Stimulated activated CD8-positive, alpha-beta memory T cell treated with anti-CD3 and anti-CD28 coated beads, Interleukin-4, amount 100 ng/mL, for 1 hour (primary cell): ENCODE measurements at places on chromosomes 3 and 15.

DNA sequence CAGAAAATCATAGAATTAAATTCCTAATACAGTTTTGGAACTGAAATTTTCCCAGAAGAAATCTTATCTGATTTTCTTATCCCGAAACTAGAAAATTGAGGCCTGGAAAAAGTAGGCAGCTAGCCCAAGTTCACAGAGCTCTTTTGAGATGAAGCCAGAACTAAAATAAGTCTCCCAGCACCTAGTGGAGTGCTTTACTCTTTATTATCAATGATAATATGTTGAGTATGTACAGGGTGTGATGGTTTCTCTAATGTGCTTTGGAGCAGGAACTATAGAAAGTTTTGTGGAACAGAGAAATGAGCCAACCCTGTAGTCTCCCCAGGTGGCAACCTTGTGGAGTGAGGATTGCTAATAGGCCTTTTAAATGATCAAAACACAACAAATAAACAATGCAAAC lies 30.3 kb upstream of the BCL6 start:
- DNase-seq, result no peak

- DNase-seq, result no peak
These were observed 76.6 kb upstream of the PRTG start for GRCh38 chr15:55819397-55820034.

GRCh38 chr3:170107941-170108340 lies 70.1 kb downstream of the GPR160 start:
- DNase-seq, result no peak

DNA sequence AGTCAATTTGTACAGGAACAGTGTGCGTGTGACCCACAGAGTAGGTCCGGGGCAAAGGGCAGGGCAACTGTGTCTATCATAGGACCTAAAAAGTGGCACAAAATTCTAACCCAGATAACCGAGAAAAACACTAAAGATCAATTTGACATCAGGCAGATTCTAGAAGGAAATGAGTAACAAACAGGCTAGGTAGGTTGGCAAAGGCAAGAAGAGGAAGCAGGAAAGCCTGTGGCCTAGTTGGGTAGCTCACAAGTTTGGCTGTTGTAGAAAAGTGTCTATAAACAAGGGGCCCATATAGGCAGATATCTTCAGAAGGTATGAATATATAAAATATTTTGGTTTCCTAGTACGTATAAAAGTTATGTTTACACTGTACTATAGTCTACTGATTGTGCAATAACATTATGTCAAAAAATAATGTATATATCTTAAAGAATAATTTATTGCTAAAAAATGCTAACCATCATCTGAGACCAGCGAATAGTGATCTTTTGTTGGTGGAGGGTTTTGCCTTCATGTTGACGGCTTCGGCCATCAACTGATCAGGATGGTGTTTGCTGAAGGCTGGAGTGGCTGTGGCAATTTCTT lies 13.3 kb upstream of the OR5K1 start:
- no peak for DNase-seq

DNA sequence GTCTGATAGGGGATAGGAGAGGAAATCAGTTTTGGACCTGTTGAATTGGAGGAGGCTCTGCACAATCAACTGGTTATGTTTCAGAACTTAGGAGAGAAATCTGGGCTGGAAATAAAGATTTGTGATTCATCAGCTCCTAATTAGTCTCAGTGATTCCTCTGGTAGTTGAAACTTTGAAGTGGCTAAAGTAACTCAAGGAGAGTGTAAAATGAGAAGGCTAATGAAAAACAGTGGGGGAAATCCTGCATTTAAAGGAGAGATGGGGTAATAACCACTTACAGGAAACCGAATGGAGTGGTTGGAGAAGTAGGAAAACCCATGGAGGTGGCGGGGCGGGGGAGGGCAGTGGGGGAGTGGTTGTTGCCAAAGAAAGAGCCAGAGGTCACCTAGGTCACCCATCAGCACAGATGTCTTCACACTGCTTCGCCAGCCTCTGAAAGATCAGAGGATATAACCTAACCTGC lies 32.6 kb downstream of the MAP2K5 start:
- DNase-seq, result no peak

DNA sequence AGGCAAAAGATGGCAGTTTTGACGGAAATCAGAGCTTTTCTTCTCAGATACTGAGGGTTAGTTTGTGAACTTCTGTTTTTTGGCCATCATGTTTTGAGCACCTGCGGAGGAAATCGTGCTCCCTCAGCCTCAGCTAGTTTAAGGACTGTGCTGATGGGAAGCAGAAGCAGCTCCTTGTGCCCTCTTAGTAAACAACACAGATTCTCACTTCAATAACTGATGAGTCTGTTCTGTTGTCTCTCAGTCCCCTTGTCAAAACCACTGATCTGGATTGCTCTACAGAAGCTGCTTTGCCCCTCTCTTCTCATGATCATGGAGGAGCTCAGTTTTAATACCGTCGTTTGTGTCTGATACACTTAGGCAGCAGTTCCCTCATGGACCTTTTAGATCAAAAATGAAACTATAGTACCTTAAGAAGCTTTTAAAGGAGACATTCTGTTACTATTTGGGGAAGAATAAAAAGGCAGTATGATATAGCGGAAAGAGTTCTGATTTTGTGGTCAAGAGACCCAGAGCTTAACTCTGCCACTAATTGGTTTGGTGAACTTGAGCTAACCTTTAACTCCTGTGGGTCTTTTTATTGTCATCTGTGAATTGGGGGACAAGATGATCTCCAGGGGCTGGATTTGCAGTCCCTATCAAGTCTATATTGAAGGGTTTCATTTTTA lies 152.6 kb downstream of the BBX start:
- no peak for DNase-seq

- DNase-seq, result no peak
These were observed 31.4 kb downstream of the FSD2 start for GRCh38 chr15:82774496-82774895.

DNA sequence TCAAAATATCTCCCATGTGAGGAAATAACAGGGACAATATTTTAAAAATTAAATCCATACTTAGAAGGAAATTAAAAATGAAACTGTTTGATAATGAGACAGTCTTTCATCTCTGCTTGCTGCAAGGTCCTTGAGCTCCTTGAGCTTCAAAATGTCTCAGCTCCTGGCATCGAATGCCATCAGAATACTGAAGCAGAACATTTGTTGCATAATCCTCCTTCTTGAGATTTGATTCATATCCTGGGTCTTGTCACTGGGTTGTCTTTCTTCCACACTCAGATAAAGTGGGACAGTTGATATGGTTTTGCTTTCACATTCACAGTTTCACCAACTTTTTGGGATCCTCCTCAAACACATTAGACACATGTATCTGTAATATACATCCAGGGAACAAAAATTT lies 27.8 kb downstream of the COL8A1 start:
- no peak for DNase-seq

- DNase-seq, result no peak
These were observed 22.7 kb downstream of the SSUH2 start for GRCh38 chr3:8621872-8622271.

DNA sequence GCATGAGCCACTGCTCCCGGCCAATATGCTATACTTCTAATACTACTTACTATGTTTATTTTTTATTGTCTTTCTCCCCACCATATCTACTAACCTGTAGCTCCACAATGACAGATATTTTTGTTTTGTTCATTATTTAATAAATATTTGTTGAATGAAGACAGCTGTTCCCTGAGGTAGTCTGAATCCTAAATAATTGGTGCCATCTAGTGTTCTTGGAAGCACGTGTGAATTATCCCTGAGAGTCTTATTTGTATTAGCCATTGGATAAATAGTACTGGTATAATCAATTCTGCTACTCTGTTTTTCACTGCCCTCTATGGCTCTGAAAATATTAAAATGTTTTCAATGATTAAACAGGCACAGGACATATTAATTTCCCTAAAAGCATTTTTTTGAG lies 5.6 kb upstream of the APPL1 start:
- DNase-seq, result no peak

DNA sequence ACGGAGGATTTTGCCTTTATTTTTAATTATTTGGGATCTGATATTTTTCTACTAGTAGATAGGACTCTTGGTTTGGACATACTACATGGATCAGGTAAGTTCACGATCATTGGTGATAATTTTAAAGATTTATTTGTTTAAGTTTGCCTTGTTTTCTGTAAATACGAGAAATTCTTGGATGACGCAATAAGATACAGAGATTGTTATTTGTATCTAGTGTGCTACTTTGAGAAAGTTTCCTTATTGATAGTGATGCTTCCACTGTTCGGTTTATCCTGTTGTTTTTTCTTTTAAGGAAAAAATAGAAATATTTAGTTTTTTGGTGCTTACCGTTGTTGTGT lies 577 bp downstream of the CHD2 start:
- DNase-seq, result no peak

DNA sequence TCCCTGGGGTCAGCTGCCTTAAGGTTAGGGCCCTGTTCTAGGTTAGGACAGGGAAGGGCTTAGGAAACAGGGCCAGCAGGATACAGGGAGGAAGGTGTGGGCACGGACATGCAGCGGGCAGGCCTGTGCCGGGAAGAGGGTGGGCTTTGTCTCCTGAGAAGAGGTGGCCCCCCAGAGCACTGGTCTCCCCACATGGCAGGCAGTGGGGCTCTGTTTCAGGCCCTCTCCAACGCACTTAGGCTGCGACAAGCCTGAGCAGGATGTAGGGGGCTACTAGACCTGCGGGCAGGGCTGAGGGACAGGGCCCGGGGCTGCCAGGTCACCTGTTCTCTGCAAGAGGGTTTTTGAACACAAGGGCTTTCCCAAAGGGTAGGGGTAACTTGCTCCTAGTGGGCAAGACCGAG lies 33.5 kb downstream of the KLF13 start:
- DNase-seq, result no peak
